Foreskin melanocyte (primary cell): ENCODE measurements at places on chromosomes 5 and 9.

GRCh38 chr9:130209422-130209821 is 37.2 kb downstream of the NCS1 start:
- DNase-seq: no peak

- DNase-seq: no peak
Observed at GRCh38 chr5:55911784-55912653, 60.9 kb downstream of the IL31RA start.

DNA sequence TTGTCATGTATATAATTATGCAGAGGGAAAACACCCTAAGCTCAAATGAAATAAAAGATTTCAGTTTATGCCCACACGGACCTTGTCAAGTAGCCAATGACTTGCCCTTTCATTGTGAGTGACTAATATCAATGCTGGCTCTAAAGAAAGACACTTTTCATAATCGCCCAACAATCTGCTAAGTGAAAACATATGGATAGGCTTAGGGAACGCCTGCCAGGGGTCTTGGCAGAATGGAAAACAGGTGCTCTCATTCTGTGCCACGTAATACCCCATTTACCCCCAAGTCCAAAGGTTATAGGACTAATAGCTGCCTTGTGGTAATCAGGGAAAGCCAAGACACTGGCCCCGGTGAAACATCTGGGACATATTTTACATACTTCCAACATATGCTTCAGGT is 157.7 kb downstream of the SLF1 start:
- no peak for DNase-seq

DNA sequence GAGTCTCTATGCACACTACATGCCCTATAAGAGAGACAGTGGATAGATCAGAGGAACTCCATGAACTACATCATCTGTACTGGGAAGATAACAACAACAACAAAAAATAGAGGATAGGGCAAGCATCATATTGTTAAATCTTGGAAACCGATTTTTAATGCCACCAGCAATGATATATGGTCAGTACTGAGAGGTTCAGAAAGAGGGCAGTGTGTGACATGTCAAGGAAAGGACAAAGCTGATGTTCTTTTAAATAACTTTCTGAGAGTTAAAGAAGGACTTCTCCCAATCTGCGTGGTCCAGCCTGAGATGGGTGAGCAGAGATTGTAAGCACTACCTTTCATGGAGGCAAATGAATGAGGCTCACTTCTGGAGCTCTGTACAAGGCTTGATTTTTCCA is 62.0 kb upstream of the PHF24 start:
- no peak for DNase-seq

- DNase-seq: no peak
Observed at GRCh38 chr5:171945476-171945875, 61.0 kb downstream of the FBXW11 start.

DNA sequence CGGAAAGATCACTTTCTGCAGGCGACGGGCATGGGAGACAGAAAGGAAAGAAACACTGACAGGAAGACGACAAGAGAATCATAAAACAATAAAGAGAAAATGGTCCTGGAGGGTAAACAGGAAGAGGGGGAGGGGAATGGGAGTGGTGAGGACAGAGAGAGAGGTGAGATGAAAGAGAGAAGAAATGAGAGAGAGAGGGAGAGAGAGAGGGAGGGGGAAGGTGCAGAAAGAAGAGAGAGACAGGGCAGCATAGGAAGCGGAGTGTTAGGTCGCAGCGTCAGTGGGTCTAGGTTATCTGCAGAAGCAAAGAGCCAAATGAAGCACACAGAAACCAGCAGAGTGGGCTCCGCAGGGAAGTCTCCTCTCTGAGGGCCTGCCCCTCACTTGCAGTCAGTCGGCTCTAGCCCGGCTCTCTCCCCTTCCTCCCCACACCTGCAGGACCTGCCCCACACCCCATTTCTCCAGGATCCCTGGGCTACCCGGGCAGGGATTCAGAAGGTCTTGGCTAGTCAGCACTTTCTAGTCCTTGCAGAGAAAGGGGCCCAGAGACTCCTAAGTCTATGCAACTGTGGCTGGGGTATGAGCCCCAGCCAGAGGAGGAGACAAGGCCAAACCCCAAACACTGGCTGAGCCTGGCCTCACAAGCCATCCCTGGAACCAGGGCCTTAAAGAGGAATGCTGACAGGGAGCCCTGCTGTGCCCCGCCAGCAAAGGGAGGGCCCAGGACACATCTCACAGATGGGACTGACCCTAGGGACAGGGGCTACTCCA is 29.7 kb upstream of the MEIKIN start:
- no peak for DNase-seq

DNA sequence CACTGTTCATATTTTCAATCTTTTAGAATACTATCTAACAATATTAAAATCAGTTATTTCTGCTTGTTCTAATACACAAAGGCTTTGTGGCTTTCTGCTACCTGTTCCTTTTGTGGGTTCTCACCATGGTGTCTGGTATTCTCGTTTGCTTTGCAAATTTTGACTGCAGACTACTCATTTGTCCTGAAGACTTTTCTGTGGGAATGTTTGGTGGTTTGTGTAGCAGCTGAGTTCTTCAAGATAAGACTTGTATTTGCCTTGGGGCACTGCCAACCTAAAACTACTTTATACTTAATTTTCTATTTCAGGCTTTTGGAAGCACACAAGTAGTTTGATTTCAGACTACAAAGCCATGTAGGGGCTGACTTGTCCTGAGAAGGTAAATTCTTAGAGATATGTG is 11.1 kb downstream of the IL33 start:
- no peak for DNase-seq

GRCh38 chr5:27062451-27062850 is 24.1 kb upstream of the CDH9 start:
- DNase-seq: no peak

DNA sequence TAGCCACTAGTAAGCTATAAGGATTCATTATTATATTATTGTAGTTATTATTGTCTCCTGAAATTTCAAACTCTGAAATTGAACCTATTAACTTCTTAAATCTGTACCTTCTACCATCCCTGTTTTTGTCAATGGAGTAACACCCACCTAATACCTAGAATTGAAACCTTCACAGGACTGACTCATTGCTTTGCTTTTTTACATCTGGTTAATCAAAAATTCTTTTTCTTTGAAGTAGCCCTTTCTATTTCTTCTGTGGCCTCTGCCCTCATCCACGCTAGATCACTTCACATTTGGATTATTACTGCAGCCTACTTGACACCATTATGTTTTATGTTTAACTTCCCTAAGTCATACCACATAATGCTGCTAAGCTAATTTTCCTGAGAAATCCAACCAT is 35.6 kb downstream of the RBM27 start:
- no peak for DNase-seq

DNA sequence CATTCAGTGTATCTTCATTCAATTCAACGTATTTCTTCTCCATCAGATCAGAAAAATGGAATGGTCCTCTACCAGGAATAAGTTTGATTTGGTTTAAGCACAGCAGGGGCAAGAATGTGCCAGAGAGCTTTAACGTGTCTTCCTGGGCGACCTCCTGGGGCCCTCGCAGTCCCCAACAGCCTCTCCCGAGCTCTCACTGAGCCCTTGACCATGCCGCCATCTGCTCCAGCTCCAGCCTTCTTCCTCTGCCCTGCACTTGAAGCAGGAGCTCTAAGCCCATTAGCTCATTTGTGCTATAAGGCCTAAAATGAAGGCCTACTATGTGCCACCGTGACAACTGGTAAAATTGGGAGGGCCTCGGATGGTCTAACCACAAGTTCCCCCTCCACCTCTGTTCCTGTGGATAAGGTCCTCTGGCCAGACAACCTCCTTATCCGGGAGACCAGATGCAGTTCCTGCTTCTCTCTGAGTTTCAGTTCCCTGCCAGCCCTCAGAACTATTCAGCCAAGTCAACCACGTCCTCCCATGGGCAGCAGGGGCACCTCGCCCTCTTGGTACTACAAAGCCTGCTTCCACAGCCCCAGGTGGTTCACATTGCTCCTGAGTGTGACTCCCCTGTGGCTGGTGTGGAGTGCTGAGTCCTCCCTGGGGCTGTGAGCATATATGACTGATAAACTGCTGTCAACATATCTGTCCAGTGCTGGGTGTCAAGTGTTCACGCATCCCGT is 35.8 kb downstream of the C5orf15 start:
- no peak for DNase-seq

- DNase-seq: no peak
Observed at GRCh38 chr9:27398982-27399653, 102.2 kb upstream of the EQTN start.

DNA sequence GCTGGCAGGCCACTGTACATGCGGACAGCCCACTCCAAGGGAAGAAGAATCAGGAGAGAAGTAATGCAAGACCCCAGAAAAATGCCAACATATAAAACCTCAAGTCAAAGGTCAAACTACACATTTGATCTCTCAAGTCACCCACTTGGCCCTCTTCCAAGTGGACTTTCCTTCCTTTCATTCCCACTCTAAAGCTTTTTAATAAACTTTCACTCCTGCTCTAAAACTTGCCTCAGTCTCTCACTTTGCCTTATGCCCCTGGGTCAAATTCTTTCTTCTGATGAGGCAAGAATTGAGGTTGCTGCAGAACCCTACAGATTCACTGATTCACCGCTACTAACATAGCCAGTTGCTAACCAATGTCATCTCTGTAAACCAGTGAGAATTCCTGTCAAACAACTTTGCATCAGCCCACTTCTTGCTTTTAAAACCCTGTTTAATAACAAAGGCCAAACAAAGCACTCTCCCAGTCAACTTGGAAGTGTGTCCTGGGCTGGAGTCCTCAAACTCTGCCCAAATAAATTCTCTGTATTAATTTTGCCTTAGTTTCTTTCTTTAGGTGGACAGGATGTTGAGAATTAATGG is 6.9 kb upstream of the ATP6V1G1 start:
- no peak for DNase-seq

- DNase-seq: peak; percentile 8
Observed at GRCh38 chr9:98523231-98523901, 185.4 kb downstream of the GABBR2 start.

DNA sequence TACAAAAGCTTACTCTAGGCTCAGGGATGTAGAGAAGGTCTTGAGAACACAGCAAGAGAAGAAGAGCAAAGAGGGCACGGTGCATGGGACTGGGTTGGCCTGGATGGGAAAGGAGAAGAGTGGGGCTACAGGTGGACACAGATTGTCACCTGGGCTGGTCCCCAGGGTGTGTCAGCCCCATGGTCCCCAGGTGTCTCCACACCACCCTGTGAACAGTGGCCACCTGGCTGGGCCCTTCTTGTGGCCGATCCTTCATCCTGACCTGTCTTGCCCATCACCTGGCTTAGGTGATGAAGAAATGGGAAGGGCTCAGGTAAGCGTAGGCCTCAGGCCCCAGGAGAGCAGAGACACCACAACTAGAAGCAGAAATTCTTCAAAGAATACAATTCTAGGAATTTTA is 188.9 kb downstream of the TENT4A start:
- no peak for DNase-seq

DNA sequence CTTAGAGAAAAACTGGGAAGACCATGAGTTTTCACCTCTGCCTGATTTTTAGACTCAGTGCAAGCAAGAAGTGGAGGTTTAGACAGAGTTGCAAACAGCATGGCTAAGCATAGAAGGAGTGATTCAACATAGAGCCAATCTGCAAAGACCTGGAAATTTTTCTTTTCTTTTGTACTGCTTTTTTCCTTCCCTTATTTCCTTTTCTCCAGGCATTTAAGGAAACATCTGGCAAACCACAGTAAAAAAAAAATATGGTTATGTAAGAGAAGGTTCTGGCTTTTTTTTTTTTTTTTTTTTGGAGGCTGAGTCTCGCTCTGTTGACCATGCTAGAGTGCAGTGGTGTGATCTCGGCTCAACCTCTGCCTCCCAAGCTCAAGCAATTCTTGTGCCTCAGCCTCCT is 16.6 kb upstream of the DCAF12 start:
- DNase-seq: no peak

DNA sequence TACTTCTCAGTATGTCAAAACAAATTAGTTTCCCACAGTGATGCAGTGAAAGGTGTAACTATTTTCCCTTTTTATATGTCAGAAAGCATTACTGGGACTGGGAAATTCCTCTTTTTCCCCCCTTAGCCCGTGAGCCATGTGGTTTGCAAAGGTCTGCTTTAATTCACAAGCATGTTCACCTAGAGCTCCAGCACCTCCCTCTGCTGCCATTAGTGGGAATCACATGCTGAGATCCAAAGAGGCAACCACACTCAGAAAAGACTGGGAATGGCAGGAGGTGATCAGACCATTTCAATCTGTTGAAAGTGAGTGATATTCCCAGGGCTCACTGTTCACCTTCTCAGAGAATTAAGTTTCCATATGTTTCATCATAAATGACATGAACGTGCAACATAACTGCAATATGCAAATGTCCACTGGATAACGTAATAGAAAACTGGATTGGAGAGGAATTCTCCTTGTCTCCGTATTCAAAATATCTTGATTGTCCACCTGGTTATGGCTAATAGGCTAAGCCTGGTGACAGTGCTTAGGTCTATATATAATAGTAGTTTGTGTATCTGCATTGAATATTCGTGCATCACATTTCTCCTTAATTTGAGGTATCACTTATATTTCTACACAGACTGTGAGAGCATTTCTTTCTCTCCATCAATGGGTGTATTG is 703.5 kb upstream of the WWC1 start:
- no peak for DNase-seq

DNA sequence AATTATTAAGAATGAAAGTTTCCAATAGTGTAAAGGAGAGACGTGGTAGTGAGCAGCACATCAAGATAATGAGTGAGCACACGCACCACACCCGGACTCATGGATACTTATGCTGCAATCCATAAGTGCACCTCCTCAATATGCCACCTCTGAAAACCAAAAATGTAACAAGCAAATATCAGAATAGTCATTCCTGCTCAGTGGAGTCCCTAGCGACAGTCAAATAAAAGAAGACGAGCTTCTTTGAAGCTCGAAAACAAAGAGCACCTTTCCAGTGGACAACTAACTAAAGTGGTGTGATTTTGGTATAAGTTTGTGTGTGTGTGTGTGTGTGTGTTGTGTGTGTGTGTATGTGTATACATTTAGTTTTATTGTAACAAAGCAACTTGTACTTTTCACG is 241.3 kb downstream of the DEPDC1B start:
- DNase-seq: no peak

- DNase-seq: no peak
Observed at GRCh38 chr9:120668399-120668798, 45.9 kb downstream of the MEGF9 start.

GRCh38 chr9:36755019-36755418 is 182.3 kb downstream of the MELK start:
- DNase-seq: no peak

- no peak for DNase-seq
Observed at GRCh38 chr9:127280880-127281660, 16.5 kb downstream of the GARNL3 start.

GRCh38 chr5:38557308-38557710 is 863 bp upstream of the LIFR start:
- DNase-seq: no peak

DNA sequence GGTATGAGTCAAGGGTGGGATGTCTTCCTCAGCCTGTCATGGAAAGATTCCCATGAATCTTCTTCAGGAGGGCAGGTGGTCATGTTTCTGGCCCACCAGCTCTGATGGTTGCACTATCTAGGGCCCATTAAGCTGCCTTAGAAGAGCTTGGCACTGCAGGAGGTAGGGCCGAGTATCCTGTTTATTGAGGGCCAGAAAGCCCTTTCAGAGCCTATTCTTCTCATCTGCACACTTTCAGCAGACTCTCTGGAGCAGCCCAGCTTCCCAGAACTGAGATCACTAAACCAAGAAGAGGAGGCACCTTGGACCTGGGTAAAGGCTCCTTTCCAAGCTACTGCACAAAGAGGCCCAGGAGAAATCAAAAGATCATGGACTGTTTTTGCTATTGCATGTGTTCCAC is 146.5 kb downstream of the MTX3 start:
- DNase-seq: no peak

- peak; percentile 91 for DNase-seq
Observed at GRCh38 chr9:94157050-94157801, 73.0 kb downstream of the PTPDC1 start.
